ENCODE measurements at places on chromosomes 4 and X.

- DNase-seq, result no peak
Measured at GRCh38 chrX:41516999-41517765, 70.0 kb downstream of the NYX start.

DNA sequence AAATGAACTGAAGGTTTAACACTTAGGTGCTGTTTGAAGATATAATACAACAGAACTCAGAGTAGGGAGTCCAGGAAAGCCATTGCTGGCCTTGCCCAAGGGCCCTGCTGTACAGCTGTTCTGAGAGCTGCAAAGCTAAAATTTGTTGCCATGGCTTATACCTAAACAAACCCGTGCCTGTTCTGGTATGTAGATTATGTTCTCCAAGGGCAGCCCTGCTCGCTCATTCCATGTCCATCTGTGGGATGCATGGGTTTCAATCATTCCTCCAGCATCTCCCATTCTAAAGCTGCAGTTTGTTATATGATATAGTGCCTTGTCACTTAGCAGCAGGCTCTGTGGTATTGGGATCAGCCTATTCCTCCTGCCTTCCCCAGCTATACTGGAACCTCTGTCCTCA lies 80.8 kb upstream of the BMPR1B start:
- no peak for DNase-seq

DNA sequence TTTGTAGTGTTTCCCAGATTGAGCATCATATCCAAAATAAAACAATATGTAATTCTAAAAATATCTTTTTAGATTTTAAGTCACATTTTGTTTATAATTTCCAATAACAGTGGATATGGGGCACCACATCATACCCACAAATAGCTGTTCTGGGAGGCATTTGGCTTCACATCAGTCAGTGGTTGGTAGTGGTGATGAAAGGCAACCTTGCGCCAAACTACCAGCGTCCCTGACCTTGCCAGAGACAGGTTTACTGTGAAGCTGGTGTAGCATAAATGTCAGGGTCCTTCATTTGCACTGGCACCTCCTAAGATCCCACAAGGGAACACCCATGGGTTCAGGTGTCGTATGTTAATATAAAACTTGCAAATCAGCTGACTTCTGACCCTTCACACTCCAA lies 222.2 kb downstream of the DCTD start:
- no peak for DNase-seq

GRCh38 chr4:81982846-81983540 lies 390.8 kb downstream of the HNRNPD start:
- DNase-seq, result no peak

- DNase-seq, result no peak
Measured at GRCh38 chr4:948936-949300, 16.7 kb downstream of the TMEM175 start.

GRCh38 chr4:71550220-71551165 lies 211.7 kb downstream of the SLC4A4 start:
- DNase-seq, result no peak

DNA sequence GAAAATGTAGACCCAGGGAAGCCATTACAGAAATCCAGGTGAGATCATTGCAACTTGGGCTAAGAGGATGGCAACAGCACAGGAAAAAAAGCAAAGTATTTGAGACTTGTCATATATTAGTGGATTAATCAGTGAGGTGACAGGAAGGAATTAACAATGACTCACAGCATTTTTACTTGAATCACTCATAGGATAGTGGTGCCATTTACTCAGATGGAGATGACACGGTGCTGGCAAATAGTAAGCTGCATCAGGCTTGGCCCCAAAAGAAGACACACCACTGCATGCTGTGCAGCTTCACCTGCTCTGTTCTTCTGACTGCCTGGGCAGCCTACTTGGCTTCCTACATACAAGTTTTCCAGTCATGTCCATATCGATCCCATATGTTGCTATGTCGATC lies 144.8 kb downstream of the FRYL start:
- DNase-seq, result peak; percentile 37

GRCh38 chrX:22056235-22056634 lies 24.1 kb downstream of the PHEX start:
- DNase-seq, result no peak

- DNase-seq, result peak; percentile 84
Measured at GRCh38 chrX:153763989-153764755, at the start of gene PLXNB3. Gene PLXNB3, plus strand, starts transcription at chrX:153764249. Its CDS starts 1,287 bp downstream, at chrX:153765536.

DNA sequence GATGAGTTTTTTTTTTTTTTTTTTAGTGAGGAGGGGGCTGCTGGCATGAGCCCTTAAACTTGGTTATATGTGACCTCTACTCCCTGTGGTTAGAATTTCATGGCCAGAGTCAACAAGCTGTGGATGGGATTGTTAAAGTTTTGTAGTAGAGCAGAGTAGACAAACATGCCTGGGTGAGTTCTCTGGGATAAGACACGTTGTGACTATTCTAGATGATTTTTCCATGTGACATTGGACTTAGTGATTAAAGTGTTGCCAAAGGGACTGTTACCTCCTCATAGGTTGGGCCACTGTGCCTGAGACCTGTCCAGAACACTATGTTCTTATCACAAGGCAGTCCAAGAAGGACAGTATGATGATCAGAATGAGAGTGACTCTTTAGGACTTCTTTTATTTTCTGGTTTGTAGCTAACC lies 28.8 kb upstream of the ALB start:
- no peak for DNase-seq

- no peak for DNase-seq
Measured at GRCh38 chr4:23680671-23681518, 209.0 kb downstream of the PPARGC1A start.

GRCh38 chrX:49276671-49277534 lies 7.3 kb downstream of the PPP1R3F start:
- no peak for DNase-seq

DNA sequence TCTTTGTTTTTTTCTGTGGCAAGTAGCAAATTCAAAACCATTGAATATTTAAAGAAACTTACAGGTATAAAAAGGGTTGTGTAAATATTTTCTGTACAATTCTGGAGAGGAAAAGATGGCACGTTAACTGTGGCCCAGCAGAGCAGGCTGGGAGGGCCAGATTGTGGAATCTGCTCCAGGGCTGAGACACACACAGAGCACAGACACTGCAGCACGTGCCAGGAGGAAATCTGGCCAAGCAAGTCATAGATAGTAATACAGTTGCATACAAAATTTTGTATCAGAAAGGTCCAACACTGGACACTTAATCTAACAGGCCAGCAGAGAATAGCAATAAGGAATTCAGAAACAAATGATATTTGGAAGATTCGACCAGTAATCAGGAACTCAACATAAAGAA lies 763.7 kb downstream of the PDHA2 start:
- DNase-seq, result no peak

GRCh38 chr4:37609626-37610025 lies 76.5 kb downstream of the RELL1 start:
- DNase-seq, result no peak

- no peak for DNase-seq
Measured at GRCh38 chr4:60366661-60367060, 833.5 kb upstream of the ADGRL3 start.

- no peak for DNase-seq
Measured at GRCh38 chrX:88439935-88440334, 307.1 kb upstream of the CPXCR1 start.

DNA sequence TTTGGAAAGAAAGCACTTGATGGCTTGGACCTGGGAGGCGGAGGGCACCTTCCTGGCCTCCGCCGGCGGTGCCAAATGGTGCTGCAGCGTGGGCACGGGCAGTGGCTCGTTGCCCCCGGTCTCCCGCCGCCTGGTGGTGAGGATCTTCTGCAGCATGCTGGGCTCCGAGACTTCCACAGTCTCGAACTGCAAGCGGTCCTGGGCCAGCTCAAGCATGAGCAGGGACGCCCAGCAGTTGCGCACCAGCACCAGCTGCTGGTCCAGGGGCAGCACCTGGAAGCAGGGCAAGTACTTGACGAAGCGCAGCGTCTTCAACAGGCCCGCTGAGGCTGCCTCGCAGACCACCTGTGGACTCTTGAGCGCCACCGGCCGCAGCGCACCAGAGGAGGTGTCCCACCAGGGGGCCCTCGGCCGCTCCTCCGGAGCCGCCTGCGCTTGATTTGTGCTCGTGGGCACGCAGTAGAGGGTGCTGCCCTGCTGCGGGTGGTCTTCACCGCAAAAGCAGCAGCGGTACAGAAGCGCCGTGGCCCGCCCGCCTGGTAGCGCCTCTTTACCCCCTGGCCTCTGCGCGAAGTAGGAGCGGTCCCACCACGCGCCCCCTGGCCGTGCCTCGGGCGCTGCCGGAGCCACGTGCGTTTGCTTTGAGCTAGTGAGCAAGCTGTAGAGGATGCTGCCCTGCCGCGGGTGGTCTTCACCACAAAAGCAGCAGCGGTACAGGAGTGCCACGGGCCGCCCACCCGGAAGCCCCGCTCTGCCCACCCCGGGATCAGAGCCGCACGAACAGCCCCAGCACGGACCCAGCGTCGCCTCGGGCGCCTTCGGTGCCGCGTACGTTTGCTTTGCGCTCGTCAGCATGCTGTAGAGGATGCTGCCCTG lies 689 bp downstream of the NR0B1 start:
- peak; percentile 2 for DNase-seq

- DNase-seq, result peak; percentile 41
Measured at GRCh38 chr4:158782551-158783360, 13.9 kb downstream of the FNIP2 start.

DNA sequence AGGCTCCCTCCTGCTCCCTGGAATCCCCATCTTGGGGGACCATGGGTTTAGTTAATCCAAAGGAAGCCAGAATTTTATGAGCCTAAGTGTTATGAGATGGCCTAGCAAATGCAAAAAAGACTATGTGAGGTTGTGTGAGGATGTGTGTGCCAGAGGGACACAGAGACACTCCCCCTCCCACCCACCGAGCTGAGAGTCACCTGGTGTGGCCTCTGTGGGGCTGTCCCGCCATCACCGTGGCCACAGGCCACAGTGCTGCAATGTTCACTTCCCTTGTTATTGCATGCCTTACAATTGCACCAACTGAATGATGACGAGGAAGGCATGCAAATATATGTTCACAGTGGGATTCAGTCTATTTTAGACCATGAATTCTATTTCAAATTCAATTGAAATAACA lies 601 bp upstream of the FGFBP2 start:
- no peak for DNase-seq

DNA sequence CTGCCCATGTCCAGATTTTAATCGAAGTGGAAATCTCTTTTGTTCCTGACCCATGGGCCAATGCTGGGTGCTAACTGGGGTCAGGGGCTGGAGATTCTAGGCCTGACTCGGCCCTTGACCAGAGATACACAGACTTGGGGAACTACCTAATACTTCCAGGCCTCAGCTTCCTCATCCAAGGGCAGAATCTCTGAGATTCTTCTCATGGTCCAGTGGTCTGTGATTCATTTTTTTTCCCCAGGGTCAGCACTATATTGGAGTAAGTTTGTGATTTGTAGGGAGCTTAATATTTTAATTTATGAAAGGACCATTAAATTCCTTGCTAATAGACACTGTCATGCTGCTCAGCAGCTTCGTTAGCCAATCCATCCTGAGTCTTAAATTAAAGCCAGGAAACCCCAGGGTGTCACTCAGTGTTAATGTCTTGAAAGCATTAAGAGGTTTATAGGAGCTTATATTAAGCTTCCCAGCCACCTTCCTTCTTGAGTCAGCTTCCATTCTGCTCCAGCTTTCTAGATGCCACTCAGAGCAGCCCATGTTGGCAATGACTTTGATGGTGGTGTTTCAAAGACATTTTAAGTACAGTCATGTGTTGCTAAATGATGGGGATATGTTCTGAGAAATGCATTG lies 27.0 kb upstream of the PROM1 start:
- DNase-seq, result peak; percentile 95

- DNase-seq, result no peak
Measured at GRCh38 chr4:147629783-147630730, 12.9 kb downstream of the TMEM184C start.

DNA sequence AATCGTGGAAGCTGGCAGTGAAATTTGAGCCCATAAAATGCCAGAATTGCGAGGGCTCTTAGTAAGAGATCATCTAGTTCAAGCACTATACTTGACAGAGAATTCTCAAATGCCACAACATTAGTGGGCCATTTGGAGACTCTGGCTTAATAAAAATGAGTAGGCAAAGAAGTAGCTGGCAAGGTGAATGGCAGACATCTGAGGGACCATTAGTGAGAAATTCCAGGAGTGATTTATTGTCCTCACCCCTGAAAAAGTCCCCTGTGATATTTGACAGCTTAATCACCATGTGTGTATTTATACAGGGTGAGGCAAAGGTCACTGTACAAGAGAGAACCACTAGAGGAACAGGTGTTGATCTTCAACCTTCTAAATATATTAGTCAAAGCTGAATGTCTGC lies 207.5 kb downstream of the CHRDL1 start:
- peak; percentile 17 for DNase-seq

DNA sequence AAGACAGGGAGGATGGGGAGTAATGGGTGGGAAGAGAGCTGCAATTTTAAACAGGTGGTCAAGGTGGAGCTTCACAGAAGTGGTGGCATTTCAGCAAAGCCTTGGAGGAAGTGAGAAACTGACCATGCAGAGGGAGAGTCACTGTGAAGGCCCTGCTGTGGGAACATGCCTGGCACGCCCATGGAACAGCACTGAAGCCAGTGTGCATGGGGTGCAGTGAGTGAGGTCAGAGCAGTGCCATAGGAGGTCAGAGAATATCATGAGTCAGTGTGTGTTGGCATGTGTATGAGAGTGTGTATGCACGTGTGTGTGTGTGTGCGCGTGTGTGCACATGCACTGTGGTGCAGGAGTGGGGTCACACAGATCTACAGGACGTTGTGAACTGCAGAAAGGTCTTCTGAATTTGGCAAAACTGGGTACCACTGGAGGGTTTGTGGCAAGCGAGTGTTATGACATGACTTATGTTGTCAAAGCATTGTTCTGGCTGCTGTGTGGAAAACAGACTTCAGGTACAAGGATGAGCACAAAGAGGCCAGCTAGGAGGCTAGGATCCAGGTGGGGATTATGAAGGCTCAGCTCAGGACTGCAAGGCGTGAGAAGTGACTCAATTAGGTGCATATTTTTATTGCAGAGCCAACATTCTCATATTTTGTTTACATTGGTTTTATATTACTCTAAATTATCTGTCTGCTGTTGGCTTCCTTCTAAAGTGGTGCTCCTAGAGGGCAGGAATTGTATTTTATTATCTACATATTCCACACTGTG lies 34.0 kb downstream of the ZNF827 start:
- DNase-seq, result no peak

DNA sequence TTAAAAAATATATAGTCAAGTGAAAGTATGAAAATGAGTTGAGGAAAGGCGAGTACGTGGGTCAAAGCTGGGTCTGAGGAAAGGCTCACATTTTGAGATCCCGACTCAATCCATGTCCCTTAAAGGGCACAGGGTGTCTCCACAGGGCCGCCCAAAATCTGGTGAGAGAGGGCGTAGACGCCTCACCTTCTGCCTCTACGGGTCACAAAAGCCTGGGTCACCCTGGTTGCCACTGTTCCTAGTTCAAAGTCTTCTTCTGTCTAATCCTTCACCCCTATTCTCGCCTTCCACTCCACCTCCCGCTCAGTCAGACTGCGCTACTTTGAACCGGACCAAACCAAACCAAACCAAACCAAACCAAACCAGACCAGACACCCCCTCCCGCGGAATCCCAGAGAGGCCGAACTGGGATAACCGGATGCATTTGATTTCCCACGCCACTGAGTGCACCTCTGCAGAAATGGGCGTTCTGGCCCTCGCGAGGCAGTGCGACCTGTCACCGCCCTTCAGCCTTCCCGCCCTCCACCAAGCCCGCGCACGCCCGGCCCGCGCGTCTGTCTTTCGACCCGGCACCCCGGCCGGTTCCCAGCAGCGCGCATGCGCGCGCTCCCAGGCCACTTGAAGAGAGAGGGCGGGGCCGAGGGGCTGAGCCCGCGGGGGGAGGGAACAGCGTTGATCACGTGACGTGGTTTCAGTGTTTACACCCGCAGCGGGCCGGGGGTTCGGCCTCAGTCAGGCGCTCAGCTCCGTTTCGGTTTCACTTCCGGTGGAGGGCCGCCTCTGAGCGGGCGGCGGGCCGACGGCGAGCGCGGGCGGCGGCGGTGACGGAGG lies at the start of gene FMR1:
Gene FMR1, plus strand, starts transcription at position 728 of the 831 bp plus-strand sequence. CDS start 261 bp downstream, outside the sequence.
- DNase-seq, result peak; percentile 98
